ENCODE measurements at places on chromosomes 11 and 22.
A peak's percentile ranks its signal among the peaks of the same experiment; 100 is the strongest.

DNA sequence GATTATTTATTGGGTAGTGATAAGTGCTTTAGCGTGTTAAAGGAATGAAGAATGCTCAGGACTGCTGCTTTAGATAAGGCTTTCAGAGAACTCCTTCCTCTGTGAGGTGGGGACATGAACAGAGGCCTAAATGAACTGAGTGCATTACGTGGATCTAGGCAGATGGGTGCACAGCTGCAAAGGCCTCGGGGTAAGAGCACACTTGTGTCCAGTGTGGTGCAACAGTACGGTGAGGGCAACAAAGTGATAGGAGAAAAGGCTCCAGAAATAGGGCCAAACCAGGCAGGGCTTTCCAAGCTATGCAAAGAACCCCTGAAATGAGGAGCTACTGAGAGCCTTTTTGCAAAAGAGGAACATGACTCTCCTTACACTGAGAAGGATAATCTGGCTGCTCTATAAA lies 45.3 kb upstream of the ARHGAP32 start:
- no peak for DNase-seq

- DNase-seq: no peak
These were observed 6.8 kb downstream of the AP2A2 start for GRCh38 chr11:932435-932834.

- no peak for DNase-seq
These were observed 210.8 kb downstream of the CEP164 start for GRCh38 chr11:117538263-117539135.

GRCh38 chr11:41320653-41321052 lies 138.8 kb downstream of the LRRC4C start:
- no peak for DNase-seq

DNA sequence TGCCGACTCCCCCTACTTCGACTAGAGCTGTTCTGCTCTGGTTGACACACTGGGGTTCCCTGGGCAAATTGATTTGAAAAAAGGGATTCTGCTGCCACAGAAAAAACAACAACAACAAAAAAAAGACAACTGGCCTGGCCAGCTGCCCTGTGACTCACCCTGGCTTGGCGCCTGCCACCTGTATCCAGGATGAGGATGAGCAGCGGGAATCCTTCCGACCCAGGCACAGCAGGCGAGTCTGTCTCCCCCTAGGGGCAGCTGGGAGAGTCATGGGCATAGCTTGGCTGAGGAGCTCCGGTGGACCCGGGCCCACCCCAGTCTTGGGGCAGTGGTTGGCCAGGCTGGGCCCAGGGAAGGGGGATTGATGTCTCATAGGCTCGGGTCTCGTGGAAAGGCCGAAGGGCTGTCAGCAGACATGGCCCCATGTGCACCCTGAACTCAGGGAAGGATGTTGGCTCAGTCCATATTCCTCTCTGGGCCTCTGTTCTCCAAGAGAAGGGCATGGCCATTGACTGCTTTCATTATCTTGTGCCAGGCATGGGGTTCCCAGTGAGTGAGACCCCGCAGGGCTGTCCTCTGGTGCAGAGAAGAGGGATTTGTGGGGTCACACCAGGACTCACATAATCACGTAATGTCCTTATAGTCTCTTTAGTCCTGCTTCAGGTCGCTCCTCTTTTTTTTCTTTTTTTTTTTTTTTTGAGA lies 10.4 kb upstream of the SUN2 start:
- DNase-seq: peak; percentile 81

DNA sequence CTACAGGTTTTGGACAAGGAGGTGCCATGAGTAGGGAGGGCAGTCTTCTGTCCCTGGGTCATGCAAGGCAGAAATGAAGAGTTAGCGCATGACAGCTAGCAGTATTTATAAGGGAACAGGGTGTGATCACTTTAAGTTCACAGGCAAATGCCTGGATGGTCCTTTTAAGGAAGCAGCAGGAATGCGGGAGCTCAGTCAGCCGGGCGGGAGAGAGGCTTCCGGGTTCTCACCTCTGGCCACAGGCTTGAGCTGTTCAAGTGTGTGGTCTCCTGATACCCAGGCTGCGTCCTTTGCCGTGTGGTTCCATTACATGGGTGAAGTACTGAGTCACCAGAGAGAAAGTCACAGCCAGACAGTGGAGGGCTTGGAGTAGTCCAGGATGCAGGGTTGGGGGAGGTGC lies 105.4 kb downstream of the BCR start:
- DNase-seq: no peak

DNA sequence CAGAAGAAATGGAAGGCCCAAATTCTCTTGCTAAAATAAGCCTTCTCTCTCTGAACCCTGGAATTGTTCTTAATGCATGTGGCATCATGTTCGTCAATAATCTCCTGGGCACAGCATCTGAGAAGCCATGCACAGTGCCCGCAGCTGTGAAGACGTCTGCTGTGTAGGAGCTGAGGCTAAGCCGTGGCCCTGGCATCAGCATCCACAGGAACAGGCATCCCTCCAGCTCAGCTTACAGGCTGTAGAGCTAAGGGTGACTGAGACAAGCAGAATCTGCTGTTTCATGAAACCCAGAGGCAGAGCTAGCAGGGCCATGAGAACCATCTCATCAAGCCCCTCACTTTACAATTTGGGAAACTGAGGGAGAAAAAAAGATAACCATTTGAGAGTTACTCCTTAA lies 60.6 kb downstream of the SEZ6L start:
- DNase-seq: no peak

- DNase-seq: no peak
These were observed 8.1 kb upstream of the SLC22A12 start for GRCh38 chr11:64582885-64583284.

DNA sequence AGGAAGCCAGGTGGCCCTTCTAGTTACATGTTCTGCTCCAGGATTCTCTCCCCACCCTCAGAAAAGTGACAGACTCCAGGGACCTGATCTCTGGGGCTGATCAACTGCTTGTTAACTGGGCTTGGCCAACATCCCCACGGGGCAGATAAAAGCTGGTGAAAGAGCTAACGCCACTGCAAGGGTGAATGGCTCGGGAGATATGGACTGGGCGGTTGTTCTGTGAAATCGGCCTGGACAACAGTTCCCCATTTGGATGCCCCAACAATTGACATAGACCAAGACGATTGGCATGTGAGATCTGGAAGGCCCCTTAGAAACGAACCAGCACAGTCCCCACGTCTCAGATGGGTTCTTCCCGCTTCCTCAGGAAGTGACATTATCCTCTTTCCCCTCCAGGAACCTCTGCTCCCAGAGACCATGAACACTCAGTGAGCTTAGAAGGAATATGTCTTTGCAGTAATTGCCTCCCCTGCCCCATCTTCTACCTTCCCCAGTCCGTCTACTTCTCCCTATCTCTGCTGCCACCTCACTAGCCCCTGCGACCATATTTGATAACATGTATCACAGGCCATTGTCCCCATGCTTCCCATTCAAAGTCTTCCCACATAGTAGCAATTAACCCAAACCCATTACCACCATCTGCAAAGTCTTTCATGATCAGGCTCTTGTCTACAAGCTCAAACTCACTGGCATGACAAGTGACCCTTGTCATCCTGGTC lies 5.6 kb upstream of the PRG2 start:
- no peak for DNase-seq

- no peak for DNase-seq
These were observed 169.4 kb upstream of the ZBED5 start for GRCh38 chr11:11027288-11027687.

- DNase-seq: no peak
These were observed 58.3 kb upstream of the CYP2D6 start for GRCh38 chr22:42188808-42189447.

DNA sequence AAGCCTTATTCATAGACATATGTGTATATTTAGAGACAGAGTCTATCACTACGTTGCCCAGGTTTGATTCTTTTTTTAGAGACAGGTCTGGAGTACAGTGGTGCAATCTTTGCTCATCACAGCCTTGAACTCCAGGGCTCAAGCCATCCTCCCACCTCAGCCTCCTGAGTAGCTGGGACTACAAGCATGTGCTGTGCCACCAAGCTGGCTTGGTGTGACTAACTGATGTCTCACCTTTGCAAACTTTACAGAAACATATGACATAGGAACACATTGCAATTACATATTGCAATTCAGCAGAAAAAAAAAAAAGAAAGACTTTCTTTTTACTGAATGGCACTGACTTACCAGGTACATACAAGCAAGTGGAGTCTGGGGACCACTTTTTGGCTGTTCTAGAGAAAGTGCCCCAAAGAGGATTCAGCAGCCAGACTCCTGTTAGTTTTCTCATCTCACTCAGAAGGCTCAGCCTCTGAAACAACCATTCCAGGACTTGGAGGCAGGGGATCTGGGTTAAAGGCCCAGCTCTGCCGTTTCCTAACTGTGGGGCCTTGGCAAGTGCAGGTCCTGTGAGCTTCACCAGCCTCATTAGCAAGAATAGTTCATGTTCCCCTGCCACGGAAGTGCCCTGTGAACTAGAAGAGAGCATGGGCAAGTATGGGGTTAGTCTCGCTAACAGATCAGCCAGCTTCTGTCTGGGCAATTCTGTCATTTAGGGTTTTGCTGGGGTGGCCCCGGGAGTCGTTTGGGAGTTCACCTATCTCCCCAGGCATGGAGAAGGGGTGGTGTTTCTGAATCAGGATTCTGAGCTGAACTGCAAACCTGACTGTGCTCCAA lies 11.3 kb upstream of the NFAM1 start:
- DNase-seq: no peak

DNA sequence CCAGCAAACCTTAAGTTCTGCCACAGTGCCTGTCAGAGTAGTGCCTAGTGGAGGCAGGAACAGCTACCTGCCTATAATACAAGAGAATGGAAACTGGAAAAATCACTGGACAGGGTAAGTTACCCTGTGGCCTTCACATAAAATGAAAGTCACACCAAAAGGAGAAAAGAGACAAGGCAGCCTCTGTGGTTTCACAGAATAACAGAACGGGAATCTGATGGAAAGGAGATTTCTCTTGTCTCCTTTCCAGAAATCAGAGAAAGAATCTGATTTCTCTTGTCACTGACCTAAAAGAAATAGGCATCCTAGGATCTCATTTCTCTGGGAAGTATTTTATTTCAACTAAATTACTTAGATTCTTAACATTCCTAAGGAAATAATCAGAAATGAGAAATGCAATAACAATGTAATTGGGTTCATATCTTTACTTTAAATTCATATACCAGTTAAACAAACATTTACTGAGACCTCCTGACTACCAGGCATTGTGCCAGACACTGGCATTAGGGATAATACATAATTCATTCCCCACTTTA lies 41.6 kb downstream of the PRCP start:
- DNase-seq: no peak

DNA sequence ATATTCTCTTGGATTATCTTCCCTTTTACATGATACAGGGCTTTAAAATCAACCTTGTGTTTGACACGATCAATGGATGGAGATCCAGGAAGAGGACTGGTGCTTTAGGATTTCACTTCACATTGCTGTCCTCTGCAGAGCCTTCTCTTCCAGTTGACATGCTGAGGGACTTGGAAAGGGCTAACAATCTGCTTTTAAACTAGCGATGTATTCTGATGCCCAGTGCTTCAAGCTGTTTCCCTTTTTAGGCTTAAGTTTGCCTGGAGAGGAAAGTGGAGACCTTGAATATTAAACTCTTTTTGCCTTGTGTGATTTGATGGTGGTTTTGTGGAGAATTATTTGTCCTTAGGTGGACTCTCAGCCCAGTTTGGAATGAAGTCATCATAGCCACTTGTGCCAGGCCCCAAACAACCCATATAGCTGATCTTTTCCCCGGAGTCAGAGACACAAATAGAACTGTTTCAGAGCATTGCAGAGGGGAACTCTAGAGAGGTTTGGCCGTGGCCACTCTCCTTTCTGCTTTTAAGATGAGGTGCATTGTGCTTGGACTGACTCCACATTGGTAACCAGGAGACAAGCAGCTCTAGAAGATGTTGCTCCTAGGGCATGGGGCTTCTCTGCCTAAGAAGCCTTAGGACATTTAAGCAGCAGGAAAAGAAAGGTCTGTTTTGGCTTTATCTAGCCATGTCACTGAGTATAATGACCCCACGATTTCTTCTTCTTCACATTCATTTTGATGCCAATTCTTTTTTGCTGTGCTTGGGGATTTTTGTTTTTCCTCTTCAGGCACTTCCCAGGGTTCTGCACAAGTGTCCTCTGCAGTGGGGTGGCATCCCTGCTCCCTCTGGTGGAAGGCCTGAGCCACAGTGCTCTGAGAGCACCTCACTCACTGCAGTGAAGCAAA lies 152.8 kb downstream of the NCAM1 start:
- peak; percentile 65 for DNase-seq

DNA sequence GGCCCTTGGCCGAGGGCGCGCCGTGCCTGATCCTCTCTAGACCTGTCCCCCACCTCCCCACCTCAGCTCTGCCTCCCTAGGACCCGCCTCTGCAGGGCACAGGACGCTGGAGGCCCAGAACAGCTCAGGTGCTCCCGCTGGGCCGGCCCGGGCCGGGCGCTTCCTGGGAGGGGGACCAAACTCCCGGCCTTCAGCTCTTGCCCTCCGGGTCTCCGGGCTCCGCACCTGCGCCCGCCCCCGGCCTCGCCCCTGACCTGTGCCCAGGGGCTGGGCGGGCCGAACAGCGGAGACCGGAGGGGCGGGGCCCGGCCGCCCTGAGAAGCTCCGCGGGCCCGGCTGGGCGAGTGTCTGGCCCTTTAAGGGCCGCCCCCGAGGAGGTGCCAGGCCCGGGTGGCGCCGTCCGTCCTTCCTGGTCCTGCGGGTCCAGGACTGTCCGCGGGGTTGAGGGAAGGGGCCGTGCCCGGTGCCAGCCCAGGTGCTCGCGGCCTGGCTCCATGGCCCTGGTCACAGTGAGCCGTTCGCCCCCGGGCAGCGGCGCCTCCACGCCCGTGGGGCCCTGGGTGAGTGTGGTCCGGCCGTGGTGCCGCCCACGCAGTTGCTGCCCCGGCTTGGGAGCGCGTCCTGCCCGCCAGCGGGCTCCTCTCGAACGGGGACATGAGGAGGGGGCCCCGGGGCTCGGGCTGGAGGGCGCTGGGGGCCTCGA lies at the start of gene SSH3:
Gene SSH3, plus strand, starts transcription at position 399 of the 703 bp plus-strand sequence. Its CDS starts 96 bp downstream, at position 495.
- peak; percentile 68 for DNase-seq

DNA sequence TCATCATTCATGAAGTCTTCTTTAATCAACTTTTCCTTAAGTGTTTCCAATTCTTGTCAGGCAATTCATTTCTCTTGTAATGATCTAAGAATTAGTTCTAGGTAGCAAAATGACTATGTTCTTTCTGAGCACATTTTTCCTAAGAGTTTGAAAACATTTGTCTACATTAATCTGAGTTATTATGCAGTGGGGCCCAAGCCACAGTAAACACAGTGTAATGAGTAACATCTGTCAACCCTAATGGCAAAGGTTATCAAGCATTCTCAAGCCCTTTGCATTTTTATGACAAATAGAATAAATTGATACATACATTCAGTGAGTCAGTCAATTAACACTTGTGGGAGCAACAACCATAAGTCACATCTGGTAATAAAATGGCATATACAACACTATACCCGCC lies 106.7 kb upstream of the ZC3H12C start:
- DNase-seq: no peak

DNA sequence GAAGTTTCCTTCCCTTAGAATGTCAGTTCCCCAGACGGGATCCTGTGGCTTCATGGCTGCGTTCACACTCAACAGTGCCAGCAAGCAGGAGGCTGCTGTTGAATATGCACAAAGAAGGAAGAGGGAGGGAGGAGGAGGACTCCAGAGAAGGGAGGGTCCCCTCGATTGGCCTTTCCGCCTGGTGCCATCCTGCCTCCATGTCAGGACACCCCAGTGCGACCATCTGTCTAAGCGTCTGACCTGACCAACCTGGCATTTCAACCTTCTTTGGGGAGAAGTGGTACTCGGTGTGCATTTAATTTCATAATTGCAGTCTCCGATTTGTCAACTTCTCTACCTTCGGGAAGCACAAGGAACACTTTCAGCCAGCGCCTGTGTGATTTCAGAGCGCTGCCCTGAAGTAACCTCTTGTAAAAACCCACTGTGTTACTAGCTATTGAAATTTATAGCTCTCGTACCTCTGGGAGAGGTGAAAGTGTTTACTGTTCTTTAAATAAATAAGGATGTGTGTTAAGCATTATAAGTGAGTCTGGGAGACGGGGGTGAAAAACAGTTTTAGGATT lies 1491.9 kb downstream of the TBC1D22A start:
- DNase-seq: no peak
